Tibial artery (tissue), 4 donors: ENCODE measurements at places on chromosomes 1 and 21.

- DNase-seq: no peak
These were observed 40.5 kb downstream of the C1orf87 start for GRCh38 chr1:60033066-60033465.

- no peak for DNase-seq
These were observed 6.7 kb upstream of the PTBP2 start for GRCh38 chr1:96714881-96715280.

DNA sequence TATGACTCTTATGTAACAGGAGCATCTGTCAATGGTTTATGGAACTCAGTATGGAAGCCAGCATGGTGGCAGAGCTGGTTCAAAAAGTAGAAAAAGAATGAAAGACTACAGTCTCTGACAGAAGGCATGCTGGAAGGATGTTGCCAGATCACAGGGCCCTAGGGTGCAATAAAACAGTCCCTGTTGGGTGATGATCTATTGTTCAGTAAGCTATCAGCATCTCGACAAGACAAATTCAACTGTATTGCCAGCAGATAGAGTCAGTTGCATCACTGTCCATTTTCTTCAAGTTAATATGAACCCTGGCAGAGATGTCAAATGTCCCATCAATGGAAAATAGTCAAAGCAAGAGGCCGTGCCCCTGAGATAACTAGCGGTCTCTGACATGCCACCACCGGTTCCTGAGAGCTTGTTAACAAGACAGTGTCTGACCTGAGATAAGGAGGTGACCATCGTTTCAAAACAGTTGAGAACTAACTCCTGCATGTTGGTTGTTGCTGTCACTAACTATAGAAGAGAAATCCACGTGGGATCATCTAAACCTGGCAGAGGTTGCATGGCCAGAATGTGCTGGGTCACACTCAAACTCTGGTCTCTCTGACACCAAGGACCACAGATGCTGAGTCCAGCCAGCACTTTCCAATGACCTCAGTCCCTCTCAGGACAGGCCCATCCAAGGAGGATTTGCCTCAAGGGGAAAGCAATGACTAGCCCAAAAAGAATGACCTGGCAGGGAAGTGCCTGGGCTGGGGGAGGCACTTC lies 125.9 kb downstream of the RIPK4 start:
- DNase-seq: no peak

DNA sequence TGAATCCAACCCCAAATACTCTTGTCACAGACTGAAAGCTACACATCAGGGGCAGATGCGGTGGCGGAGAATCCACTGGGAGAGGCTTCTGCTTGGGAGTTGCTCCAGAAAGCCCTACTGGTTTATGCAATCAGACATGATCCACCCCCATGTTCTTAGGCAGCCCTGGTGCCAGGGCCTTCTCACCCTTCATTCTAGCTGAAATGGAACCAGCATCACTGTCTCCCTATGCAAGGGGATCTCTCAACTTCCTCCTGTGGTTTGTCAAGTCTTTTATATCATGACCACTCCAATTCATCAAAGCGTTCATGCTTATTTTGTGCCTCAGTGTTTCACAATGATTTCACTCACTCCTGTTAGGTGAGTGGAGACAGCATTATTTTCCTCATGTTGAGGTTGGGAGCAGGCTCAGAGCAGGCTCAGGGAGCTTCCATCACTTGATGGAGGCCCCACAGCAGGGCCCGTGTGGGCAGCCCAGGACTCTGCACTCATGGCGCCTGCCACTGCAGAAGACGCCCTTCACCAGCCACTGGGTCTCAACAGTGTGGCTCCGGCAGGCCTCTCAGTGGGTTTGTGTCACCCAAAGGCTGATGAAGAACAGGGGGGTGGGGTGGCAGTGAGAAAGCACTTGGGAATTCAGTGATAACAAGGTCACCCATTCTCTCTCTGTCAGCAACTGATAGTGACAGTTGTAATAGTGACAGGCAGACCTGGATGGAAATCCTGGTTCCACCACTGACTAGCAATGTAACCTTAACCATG lies 67.1 kb downstream of the CD58 start:
- DNase-seq: no peak

- no peak for DNase-seq
These were observed 184.9 kb downstream of the KCNH1 start for GRCh38 chr1:210949039-210949438.

DNA sequence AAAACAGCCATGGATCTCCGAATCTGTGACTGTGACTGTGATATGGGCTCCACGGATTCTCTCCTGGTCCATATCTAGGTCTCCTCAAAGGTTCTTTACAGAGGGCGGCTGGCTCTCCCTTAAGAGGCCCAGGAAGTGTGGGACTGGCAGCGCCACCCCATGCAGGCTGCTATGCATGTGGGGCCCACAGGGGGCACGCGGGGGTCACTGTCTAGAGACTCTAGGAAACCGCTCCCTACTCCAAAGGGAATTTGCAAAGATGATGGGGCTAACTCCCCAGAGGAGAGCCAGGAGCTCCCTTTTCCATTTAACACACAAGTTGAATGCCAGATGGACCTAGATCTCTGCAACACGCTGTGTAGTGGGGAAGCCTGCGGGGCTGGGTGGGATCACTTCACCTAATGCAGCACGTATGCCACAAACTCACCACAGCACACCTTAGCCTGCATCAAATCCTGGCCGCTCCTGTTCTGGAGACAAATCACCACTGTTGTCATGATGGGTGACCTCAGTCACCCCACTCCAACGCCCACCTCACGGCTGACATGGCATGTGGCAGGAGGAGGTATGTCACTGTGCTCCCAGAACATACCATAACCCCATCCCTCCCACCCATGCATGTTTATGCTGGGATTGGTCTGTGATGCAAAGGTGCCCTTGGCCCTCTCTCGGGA lies 61.7 kb downstream of the SLC45A1 start:
- peak; percentile 55 for DNase-seq

GRCh38 chr1:2609319-2610035 lies 22.9 kb downstream of the PRXL2B start:
- DNase-seq: peak; percentile 62

GRCh38 chr1:155329980-155330598 lies 9.4 kb downstream of the RUSC1 start:
- DNase-seq: peak; percentile 45

DNA sequence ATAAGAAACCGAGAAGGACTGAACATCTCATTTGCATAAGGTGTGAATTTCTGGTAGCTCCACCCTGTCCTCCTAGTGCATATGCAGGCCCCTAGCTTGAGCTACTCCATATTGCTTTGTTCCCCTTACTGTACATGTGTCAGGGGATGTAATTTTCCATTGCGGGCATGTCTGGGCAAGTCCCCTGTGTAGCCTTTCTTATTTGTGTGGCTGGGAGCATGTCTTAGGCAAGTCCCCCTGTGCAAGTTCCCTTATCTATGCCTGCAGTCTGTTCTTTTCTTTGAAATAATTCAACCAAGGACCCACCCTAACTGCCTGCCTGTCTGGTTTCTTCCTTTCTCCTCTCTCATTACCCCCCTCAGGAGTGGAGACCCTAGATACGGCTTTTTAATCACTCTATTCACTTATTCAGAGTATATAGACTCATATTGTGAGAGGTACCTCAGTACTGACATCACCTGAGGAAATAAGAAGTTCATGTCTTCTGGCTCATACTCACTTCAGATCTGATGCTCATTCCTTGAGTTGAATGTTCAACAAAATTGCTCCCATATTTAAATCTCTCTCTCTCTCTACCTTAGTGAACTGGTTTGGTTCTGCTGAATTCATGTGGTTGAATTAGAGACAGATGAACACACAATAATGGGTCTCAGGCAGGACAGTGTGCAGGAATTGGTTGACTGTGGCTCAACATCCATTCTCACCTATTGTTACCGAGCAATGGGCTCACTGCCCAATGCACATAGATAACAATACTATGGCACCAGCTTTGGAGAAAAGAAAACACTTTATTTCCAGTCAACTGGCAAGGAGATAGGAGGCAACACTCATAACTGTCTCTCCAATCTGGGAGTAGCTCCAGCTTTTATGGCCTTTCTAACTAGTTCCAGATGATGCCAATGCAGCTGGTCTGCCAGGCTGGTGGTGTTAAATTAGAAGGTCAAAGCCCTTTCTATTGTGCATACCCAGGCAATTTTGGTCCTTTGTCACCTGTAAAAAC lies 27.9 kb upstream of the NPL start:
- no peak for DNase-seq

DNA sequence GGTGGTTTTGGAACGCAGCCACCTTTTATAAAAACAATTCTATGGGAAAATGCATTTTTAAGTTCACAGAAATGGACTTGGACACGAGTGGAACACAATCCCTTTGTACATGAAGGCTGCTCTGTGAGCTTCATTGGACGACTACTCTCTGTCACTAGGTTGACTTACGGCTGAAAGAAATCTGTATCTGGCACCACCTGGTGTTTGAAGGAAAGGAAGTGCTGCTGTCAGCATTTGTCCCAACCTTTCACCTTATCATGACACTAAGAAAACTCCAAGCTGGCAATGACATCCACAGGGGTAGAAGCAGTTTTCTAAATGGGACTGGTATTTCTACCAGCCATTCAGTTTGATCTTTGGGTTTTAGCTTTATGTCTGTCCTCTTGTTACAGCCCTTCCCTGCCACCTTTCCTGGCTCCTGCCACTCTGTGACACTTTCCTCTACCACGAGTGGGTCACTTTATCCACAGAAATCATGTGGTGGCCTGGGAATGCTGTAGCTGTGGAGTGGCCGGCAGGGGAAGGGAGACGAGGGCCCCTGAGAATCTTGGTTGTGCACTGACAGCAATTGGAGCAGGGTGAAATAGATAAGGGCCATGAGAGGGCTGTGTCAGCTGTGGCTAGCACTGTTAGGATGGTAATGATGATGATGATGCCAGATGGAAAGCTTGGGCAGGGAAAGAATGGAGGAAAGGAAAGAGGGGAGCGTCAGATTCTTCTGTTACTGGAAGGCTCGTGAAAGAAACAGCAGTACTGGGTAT lies 85.2 kb downstream of the TBX19 start:
- DNase-seq: no peak

GRCh38 chr1:151968058-151968457 lies 25.6 kb downstream of the S100A10 start:
- DNase-seq: no peak

GRCh38 chr1:6954591-6954990 lies 169.3 kb downstream of the CAMTA1 start:
- no peak for DNase-seq

DNA sequence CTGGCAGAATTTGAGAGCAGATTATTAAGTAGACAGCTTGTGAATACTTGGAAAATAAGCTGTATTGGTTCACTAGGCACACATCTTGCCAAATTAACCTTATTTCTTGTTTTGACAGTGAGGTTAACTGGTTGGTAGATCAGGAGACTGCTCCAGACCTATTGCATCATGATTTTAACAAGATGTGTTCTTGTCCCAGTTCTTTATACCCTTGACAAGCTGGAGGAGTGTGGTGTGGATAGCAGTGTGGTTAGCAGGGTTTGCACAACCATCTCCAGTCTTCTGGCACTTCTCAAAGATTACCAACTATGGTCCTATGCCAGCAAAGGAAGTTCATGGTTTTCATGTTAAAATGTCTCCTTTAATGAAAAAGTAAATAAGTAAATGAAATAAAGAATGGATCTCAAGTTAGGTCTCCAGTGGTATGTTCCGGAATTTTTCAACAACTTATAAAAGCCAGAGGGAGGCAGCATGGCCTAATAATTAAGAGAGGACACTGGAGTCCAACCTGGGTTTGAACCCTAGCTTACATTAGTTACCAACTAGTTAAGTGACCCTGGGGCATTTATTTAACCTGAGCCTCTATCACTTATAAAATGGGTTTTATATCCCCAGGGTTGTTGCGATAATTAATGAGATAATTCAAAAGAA lies 34.1 kb downstream of the DDX20 start:
- no peak for DNase-seq

GRCh38 chr21:42039470-42039901 lies 29.3 kb upstream of the ZBTB21 start:
- peak; percentile 56 for DNase-seq

GRCh38 chr1:41954533-41954944 lies 35.8 kb upstream of the HIVEP3 start:
- no peak for DNase-seq

DNA sequence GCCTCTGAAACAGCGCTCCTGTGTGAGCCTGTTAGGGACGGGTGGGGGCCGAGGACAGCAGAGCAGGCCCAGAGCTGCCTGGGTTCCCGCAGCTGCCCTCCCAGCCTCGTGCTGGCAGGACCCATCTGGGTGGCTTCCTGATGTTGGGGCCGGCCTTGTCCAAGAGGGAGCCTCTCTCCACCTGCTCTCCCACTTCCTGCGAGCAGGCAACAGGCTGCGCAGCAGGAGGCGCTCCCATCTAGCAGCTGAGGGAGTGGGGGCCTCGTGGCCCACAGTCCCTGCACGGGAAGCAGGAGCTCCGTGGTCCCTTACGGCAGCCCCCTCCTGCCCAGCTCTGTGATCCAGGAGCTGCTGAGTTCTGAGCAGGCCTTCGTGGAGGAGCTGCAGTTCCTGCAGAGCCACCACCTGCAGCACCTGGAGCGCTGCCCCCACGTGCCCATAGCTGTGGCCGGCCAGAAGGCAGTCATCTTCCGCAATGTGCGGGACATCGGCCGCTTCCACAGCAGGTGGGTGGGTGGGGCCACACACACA lies 68.0 kb downstream of the TRIM11 start:
- peak; percentile 29 for DNase-seq

DNA sequence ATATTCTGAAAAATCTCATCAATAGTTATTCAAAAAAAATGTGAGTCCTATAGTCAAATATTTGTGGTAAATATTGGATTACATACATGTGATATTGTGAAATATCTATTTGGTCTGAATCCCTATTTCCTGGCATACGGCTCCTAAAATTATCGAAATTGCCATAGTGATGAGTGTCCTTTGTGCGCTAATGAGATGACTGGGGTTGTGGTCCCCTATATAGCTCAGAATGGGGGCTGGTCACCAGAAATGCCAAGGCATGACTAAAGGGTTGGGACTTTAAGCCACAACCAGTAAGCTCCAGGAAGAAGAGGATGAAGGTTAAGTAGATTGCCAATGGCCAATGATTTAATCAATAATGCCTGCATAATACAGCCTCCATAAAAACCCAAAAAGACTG lies 610.2 kb upstream of the CHRM3 start:
- no peak for DNase-seq

DNA sequence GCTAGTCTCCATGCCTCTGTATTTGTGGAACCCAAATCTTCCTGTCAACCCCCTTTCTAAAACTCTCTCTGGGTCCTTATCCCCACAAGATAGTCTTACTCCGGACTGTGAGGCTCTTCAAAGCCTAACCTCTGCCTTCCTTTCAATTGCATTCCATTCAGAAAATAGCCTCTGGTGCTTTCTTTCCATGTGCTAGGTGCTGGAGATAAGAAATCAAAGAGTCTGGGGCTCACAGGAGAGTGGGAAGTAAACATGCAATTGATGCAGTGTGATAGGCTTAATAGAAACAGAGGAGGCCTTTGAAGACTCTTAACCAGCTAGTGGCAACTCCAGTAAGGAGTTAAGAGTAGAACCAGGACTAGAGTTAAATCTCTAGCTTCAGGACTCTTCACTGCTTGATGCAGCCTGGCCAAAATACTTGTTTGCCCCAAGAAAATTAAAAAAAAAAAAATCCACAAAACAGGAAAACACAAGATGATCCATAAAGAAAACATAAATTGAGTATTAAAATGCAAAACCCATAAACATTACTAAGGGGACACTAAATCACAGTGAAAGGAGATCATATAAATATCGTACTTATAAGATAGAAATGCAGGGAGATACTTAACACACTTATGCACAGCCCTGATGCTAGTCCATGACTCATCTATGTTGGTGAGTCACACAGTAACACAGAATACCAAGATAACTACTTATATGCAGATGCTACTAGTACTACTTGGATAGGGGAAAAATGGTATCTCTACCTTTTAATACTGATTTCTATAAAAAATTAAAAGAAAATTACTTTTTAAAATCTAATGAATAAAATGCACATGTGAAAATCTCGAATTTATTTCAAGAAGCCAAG lies 341.5 kb downstream of the KCNH1 start:
- no peak for DNase-seq
